Stimulated activated CD4-positive, alpha-beta T cell treated with anti-CD3 and anti-CD28 coated beads, TNF-alpha, amount 100 ng/mL, for 1 hour (primary cell): ENCODE measurements at places on chromosomes 16 and 17.

GRCh38 chr16:55572439-55572838, 6.0 kb downstream of the CAPNS2 start:
- DNase-seq, result no peak

GRCh38 chr16:79618692-79619050, 18.1 kb upstream of the MAF start:
- no peak for DNase-seq

DNA sequence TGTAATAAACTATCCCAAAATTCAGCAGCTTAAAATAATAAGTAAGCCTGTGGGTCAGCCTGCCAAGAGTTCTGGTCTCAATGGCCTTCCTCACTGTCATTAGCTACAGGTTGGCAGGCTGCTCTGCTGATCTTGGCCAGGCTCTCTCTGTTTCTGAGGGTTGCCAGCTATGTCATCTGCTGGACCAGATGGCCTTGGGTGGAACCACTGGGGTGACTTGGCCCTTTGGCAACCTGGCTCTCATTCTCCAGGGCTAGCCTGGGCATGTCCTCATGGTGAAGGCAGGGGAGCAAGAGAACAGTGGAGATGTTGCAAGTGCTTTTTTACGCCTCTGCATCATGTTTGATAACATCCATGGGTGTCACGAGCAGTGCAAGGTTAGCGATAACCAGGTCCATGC, 13.9 kb downstream of the ITGAM start:
- DNase-seq, result no peak

DNA sequence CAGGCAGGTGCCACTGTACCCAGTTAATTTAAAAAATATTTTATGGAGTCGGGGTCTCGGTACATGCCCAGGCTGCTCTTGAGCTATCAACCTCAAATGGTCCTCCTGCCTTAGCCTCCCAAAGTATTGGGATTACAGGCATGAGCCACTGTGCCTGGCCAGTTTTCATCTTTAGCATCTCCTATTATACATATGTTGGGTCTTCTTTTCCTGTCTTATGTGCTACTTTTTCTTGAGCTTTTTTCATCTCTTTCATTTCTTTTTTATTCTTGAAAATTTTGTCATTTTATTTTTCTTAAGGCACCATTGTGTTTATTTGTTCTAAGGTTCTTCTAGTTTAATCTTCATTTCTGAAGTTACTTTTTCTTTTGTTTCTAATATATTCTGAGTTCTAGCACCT, 20.7 kb downstream of the BANP start:
- no peak for DNase-seq

DNA sequence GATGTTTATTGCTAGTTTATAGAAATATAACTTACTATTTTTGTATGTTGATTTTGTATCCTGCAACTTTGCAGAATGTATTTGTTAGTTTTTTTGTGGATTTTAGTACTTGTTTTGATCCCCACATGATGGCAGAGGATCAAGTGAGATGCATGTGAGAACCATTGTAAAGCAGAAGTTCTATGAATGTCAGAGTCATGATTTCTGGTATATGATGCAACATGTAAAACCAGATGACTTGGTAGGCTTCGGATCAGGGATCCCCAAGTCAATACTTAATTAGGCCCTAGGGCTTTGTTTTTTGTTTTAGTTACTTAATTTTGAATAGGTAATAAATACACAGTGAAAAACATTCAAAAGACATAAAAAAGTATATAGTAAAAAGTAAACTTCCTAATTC, 45.8 kb downstream of the ESRP2 start:
- no peak for DNase-seq

GRCh38 chr16:15494236-15494635, 59.8 kb downstream of the BMERB1 start:
- DNase-seq, result no peak
